Right cardiac atrium (tissue), 5 donors: ENCODE measurements at places on chromosomes 1 and 21. TPM values are rescaled to one million over a fixed set of nuclear protein-coding genes. Genes with fewer than 3 reads are reported as not detected.

The ACTA1 gene
- 148 TPM for total RNA-seq

DNA sequence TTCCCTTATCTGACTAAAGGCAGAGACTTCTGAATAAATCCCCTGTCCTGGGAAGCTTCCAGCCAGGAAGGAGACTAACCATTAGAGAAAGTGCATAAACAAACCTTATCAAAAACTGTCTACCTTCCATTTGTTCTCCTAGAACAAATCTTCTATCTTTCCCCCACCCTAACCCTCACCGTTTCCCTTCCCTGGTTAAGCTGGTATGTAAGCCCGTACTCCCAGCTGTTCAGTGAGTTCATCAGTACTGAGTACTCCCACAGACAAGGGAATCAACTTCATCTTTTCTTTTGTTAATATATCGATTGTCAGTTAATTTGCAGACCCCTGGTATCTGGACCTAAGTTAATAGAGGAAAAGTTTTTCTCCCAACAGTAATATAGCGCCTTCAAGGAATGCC lies 20.1 kb upstream of the COG2 start:
- no peak for DNase-seq

GRCh38 chr1:13643017-13643416 lies 57.0 kb upstream of the PRDM2 start:
- no peak for DNase-seq

DNA sequence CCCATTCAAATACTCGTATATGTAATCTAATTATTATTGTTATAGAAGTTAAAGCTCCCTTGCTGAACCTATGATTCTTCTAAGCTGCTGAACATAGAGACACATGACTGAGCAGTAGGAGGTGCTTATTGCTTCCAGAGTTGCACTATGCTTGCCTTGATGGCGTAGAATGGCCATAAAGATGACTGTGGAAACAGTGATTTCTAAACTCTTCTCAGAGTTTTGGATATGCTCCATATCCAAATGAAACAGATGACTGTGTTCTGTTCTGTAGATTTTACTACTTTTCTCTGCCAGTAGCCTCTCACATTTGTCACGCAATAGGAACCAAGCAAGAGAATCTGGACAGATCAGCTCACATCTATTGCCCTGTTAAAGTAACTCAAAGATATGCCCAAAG lies 88.1 kb upstream of the CACYBP start:
- DNase-seq = no peak

GRCh38 chr1:78301141-78301540 lies 189.6 kb upstream of the PTGFR start:
- DNase-seq = no peak

- DNase-seq = no peak
These were observed 358.5 kb downstream of the GPATCH2 start for GRCh38 chr1:217272385-217272784.

The KCNA2 gene
- total RNA-seq = 1.5 TPM

DNA sequence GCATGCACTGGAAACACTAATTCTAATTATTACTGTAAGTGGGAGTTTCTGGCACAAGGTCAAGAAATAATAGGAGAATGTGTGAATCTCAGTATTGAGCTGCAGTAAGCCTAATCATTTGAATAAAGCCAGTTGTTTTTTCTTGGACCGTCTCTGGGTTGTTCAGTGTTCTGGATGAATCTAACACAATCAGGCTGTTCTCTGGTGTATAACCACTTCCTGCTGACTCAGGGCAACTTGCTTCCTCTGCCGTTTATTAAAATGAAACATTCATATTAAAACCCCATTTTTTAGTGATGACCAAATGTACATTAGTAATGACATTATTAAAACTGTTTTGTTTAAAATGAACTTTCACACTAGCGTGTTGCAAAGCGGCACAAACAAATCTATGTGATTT lies 273.1 kb upstream of the SNX7 start:
- no peak for DNase-seq

The SPRR2F gene
- total RNA-seq = 0.37 TPM

DNA sequence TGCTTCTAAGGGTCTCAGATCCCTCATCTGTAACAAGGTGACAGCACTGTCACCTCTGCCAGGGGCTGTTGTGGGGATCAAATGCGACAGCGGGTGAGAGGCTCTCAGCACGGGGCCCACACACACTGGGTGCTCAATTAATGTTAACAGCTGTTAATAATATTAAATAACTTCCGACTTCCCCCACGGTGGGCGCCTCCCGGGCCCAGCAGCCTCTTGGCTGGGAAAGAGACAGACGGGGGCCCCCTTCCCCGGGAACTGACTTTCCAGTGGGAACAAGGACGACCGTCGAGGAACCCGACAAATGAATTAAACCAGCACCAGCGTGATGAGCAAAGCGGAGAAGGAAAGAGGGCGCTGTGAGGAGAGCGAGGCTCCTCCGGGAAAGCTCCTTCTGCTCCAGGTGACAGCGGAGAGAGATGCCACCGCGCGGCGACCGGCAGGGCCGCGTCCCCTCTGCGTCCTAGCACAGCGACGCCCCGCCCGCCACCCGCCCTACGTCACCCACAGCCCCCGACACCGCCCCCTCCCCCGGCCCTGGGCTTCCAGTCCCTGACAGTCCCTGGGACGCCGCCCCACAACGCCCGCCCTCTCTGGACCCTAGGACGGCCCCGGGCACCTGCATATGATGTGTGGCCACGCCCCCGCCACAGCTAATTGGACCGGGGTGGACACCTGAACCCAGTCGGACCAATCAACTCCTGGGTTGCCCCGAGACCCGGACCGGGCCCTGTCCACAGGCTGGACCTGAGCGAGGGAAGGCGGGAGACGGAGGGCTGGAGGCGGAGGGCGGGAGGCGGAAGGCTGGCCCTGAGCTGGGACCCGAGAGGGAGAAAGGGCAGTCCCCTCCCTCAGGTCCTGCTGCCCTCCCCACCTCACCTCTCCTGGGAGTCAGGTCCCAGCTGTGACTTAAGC lies 38.2 kb downstream of the MATN1 start:
- DNase-seq = peak; percentile 73

DNA sequence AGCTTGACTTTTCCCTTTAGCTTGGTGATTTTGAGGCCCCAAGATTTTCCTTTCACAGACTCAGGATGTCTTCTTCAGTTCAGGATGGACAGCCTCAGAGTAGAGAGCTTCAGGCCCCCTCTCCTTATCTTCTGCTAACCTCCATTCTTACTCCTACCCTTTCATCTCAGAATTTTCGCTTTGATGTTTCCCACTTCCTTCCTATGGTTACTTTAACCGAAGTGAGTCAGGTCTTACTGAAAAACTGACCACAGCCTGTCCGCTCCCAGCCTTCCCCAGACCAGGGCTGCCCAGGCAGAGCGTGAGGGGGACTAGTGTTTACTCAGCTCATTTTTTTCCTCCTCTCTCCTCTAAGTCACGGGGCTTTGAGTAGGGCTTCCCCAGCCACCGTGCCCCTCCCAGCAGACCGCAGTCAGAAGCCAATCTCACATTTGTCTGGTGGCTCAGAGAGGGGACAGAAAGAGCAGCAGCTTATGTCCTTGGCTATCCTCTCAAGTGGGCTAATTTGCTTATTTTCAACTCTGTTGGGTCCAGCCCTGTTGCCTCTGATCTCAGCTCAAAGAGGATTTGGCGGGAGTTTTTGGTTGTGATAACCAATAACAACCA lies 4.2 kb upstream of the IL19 start:
- DNase-seq = peak; percentile 61

DNA sequence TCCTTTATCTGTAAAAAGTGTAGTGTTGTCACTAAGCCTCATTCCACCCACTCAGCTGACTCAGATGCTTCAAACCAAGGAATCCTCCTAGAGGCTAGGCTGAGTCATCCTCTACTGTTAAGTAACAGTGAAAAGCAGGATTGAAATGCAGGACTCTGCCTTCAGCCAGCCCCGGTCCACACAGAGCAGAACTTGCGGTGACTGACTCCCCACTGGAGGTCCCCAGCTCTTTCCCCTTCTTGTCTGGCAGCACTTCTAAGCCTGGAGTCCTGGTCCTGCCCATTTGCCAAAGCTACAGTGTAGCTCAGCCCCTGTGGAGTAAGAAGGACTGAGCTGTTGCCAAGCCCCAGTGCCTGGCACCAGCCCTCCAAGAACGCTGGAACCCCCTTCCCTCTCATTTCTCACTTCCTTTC lies 1.7 kb downstream of the RAB7B start:
- peak; percentile 38 for DNase-seq

DNA sequence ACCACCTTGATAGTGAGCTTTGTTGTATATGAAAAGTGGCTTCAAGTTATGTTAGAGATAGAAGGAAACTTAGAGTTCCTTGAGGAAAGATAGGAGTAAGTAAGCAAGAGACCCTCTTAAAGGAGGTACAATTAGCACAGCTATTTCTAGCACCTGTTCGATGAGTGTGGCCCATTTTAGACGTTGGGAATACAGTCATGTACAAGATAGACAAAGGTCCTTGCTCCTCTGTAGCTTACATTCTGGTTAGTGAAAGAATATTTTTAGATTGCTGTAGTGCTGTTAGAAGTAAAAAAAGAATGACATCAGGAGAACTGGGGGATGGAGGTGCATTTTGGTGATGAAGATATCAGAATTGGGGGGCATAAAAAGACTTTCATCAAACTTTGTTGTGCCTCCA lies 47.5 kb downstream of the MRPS6 start:
- no peak for DNase-seq

- DNase-seq = no peak
These were observed 5.0 kb upstream of the ADAMTS1 start for GRCh38 chr21:26850116-26850643.

The LAPTM5 gene
- total RNA-seq = 25.4 TPM
